ENCODE measurements at places on chromosomes 7 and 10. TPM values are rescaled to one million over a fixed set of nuclear protein-coding genes. Genes with fewer than 3 reads are reported as not detected.

The ZNF735 gene
- total RNA-seq = not detected

- no peak for DNase-seq
These were observed 3.4 kb downstream of the KCNH2 start for GRCh38 chr7:150974468-150975391.

The NUTM2E gene
- not detected for total RNA-seq

DNA sequence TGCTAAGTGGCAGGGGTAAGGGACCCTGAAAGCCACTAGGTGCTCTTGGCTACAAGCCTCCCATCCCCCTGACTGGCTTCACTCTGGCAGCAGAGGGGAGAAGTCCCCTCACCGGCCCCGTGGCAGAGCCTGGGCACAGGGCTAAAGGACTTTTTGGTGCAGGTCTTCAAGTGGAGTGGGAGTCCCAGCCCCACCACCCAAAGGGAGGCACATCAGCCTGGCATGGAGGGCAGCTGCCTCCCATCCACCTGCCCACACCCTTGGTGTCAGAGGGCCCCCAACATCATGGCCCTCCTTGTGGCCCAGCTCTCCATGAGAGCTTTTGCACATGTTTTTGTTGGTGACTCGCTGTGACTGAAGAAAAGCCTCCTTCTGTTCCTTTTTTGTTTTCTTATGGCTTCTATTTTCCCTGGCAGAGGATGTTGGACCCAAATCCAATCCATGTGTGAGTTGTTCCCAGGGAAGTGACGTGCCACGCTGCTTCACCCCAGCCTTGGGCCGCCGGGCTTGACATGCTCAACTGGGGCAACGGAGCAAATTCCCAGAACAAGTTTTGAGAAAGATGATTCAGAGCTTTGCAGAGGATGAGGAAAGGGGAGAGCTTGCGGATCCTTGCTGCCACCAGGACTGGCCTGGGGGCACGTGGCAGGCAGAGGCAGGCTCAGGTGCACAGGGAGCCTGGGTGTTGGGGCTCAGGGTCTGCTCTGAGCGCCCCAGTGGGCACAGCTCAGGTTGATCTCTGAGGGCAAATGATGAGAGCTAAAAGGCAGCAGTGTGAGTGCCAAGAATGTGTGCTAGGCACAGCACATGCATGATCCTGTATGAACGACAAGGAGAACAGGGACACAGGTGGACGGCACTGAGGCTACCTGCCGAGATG lies 1.9 kb upstream of the AEBP1 start:
- no peak for DNase-seq

GRCh38 chr7:113119429-113119828 lies 1.1 kb upstream of the SMIM30 start:
- no peak for DNase-seq

The PARG gene
- total RNA-seq = 14.1 TPM

The CAMK2B gene
- total RNA-seq = 3.3 TPM

The CCDC3 gene
- 6.1 TPM for total RNA-seq

The GIMAP8 gene
- total RNA-seq = 4.0 TPM

DNA sequence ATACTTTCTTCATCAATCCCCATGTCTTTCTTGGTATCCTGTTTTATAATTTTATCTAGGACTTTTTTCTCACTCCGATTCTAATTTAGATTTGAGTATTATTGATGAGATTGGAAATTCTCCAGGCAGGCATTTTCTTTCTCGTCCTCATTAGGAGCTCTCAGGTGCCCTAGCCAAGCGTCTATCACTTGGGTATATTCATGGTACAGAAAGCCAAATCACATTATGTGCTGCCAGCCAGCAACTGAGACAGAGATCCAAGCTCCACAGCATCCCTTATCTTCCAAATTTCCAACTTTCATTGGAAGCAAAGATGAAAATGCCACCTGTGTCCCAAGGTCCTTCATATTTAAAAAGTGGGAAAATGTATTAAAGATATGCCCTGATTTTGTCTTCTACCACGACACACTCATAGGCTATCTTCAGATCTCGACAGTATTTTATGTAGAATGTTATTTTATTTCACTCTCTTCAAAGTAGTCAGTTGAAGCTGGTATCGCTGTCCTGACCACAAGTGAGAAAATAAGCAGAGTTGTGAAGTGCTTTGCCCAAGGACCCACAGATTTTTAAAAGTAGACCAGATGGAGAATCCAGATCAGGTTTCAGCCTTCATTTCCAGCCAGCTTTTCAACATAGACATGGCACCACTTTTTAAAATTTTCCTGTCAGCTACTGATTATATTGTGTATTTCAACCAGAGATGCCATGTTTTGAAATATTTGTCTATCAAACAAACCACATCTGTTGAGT lies 773.4 kb downstream of the CNTNAP2 start:
- DNase-seq = no peak

The CNTNAP2 gene
- total RNA-seq = 2.1 TPM

The CUZD1 gene
- total RNA-seq = not detected

- no peak for DNase-seq
These were observed 54.8 kb upstream of the TM9SF3 start for GRCh38 chr10:96641396-96642295.

The FAM131B gene
- total RNA-seq = 0.09 TPM

DNA sequence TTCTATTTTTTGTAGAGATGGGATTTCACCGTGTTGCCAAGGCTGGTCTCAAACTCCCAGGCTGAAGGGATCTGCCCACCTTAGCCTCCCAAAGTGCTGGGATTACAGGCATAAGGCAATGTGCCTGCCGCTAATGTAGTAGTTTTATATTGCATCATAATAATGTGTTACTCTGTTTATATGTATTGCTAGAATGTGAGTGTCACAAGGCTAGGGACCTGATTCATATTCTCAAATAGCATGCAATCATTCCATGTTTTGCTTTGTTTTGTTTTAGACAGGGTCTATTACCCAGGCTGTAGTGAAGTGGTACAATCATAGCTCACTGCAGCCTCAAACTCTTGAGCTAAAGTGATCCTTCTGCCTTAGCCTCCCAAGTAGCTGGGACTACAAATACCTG lies 13.5 kb downstream of the CCL26 start:
- no peak for DNase-seq

The C10orf143 gene
- total RNA-seq = 1.0 TPM

The GJC3 gene
- 0.40 TPM for total RNA-seq

The EZH2 gene
- 2.7 TPM for total RNA-seq

GRCh38 chr7:7858559-7858958 lies 110.0 kb upstream of the GLCCI1 start:
- no peak for DNase-seq

The EVX1 gene
- total RNA-seq = not detected
